GDM1 (cell line): ENCODE measurements at places on chromosomes 11 and 22.
A peak's percentile ranks its signal among the peaks of the same experiment; 100 is the strongest.

DNA sequence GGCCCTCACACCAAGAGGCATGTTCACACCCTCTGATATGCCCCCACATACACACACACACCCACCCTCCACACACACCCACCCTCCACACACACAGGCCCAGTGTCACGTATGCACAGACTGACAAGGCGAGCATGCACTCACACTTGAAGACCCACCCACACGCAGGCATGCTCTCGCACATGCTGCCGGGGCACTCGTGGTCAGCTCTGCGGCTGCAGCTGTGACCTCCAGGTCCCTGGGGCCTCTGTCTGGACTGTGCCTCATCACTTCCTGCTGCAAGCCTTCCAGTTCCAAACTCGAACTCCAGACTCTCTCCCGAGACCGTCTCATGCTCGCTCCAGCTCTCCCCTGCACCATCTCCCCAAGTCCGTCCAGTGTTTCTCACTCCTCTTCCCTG lies 9.5 kb downstream of the DCHS1 start:
- no peak for DNase-seq

- no peak for DNase-seq
These were observed 3.6 kb downstream of the CD44 start for GRCh38 chr11:35142481-35143075.

DNA sequence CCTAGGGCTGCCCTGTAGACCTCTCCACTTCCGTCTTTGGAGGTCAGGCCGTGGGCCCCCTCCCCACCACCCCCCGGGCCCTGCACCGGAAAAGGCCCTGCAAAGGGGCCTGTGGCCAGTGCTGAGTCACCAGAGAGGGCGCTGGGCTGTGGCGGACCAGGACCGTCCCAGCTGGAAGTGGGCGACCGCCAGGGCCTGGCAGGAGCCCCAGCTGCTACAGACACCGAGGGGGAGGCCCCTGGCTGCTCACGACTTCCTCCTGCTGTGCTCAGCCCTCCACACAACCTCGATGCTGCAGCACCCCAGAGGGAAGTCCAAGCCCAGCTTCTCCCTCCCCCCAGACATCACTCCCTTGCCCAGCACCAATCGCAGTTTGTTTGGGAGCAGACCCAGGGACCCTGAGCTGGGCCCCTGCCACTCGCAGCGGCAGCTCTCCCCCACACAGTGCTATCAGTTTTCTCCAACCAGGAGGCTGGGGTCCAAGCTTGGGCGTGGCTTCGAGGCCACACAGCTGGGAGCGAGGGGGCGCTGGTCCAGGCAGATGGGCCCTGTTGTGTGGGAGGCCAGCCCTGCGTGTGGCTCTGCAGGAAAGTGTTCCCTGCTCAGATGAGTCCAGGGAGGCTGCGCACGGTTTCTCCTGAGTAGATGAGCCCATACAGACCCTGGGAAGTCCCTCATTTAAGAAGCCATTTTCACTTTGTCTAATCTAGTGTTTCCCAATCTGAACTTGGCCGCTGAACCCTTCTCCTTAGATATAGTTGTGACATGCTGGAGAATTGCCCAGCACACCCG lies 5.6 kb upstream of the SH3BP1 start:
- DNase-seq = peak; percentile 94

DNA sequence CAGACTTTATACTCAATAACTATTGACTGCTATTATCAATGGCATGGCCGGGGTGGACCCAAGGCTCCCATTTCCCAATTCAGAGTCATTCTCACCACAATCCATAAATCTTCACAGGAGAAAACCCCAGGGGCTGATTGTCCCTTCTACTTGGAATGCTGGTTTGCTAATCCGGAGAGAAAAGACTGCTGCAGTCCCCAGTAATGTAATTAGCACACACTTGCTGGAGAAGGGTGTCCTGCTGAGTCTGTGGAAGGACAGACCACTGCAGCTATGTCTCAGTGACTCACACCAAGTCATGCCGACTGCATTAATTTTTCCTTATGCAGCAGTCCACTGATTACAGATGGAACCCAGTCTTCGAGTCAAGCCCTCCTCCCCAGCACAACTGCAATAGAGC lies 5.9 kb upstream of the ETS1 start:
- no peak for DNase-seq

GRCh38 chr22:32584650-32585049 lies 110.0 kb downstream of the FBXO7 start:
- no peak for DNase-seq

GRCh38 chr22:43212434-43212952 lies 25.6 kb upstream of the TTLL12 start:
- no peak for DNase-seq

DNA sequence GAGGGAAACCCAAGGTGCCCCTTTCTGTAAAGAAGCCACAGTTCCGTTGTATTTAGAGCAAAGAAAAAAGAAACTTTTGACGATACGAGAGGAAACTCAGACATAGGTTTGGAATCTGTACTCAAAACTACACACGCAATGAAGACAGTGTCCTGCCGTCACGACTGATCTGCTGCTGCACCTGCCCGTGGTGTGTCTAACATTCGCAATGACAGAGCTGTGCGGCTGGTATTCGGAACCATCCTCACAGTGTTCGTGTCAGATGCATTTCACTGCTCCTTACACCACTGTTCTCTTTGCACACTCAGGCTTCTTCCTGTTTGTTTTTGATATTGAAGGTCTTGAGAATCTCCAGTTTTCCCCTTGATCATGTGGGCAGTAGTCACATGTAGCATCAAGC lies 84.8 kb downstream of the RTL6 start:
- no peak for DNase-seq

DNA sequence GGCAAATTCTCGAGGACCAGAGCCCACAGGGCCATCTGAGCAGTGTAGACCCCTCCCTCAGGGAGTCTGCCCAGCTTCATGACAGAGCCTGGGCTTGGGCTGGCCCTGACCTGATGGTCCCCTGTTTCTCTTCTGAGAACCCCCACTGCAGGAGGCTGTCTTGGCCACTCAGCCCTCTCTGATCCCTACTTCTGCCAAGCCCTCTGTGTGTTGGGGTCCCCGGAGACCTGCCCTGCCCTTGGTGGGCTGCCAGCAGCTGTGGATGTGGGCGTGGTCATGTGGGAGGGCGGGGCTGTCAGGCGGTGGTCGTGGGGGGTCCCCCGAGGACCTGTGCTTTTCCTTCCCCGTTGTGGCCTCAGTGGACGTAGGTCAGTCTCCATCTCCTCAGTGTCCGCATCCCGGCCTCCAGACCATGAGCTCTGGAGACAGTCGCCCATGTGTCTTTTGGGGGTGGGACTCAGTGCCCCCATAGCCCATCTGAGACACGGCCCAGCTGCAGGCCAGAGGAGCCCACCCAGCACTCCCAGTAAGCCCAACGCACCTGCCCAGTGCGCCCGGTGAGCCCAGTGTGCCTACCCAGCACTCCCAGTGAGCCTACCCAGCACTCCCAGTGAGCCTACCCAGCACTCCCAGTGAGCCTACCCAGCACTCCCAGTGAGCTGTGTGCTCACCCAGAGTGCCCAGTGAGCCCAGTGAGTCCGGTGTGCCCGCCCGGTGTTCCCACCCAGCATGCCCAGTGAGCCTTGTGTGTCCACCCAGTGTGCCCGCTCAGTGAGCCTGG lies 409.2 kb downstream of the TBC1D22A start:
- no peak for DNase-seq

DNA sequence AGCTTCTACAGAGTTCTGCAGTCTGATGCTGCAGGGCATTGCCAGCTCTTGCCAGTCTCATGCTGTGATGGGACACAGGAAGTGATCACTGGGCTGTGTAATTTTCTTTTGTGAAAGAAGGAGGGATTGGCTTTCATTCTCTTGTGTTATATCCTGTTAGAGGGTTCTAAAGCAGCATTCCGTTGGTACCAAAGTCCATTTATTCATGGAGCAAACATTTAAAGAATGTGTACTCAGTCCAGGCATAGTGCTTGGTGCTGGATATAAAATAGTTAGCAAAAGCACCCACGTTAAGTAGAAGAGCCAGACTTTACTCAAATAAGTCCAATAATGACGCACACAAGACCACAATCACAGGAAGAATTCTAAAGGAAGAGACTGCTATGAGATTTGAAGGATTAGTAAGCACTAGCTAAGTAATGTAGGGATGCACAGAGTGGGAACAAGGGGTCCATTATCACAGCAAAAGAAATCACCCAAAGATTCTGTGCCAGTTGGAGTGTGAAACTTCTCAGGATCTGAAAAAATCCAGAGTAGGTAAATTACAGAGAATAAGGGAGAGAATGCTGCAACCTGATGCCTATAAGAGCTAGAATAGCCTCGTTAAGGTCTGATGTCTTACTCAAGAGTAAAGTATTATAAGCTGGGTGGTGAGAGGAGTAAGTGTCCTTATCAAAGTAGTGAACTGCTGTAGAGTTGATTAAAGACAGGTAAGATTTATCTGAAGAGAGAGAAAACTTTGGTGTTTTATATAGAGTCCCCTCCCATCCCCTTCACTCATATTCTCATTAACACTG lies 728.3 kb downstream of the METTL15 start:
- DNase-seq = no peak

DNA sequence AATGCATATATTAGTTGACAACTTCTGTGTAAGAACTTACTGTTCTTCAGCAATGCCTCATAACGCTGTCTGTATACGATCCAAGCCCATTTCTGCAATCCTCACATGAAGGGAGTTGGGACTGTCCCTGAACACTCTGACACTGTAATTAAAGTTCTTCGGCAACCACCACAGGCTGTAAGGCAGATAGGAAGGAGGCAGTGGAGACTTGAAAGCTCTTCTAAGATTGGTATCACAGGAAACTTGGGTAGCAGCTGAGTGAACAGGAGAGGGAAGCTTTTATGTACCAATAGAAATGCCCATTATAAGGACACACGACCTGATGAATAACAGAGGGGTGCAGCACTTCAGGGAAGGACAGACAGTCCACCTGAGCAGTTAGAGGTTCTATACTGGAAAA lies 12.0 kb upstream of the GAB2 start:
- no peak for DNase-seq

GRCh38 chr11:104199053-104199452 lies 35.1 kb upstream of the PDGFD start:
- DNase-seq = no peak

- DNase-seq = no peak
These were observed 73.3 kb downstream of the FAM76B start for GRCh38 chr11:95716266-95716665.

DNA sequence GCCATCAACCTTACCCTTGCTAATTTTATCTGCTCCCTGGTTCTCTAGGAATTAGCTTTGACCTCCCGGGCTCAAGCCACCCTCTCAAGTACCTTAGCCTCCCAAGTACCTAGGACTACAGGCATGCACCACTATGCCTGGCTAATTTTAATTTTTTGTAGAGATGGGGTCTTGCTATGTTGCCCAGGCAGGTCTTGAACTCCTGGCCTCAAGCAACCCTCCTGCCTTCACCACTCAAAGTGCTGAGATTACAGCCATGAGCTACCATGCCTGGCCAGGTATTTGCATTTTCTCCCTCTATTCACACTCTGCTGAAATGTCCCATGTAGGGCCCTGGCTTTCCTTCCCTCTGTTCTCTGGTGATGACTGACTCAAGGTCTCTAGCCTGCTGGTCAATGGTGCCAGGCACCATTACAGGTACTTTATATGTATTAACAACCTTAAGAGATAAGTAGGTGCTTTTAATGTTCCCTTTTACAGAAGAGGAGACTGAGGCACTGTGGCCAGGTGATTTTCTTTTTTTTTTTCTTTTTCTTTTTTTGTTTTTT lies 8.5 kb upstream of the WDR74 start:
- DNase-seq = no peak

DNA sequence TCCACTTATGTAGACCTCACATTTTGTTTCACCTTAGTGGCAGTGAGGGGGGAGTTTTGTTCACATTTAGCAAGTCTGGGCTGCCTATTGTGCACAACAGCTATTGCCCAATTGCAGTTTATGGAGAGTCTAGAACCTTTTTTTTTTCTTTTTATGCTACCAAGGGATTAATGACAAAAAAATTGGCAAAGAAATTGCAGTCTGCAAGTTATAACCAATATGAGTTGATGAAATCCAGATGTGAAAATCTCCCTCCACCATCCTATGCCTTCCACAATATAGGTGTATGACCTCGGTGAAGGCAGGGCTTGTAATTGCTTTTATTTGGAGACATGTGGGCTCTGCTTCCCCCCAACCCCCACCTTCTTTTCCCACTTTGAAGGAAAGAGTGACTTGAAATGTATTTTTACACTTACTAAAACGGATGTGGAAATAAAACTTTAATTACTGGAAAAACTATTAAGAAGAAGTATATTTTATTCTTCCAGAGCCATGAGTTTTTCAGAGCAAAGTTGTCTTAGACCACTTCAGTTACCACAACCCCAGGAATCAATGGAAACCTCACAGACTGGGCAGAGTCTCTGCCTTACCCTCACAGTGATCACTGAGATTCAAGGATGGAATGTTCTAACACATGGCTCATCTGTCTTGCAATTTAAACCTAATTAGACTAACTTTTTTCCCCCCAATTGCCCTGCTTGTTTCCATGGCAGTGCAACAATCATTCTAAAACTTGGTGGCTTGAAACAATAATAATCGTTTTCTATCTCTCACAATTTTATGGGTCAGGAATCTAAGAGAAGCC lies 120.8 kb upstream of the SLC5A12 start:
- no peak for DNase-seq

- DNase-seq = no peak
These were observed 22.1 kb upstream of the FGF3 start for GRCh38 chr11:69841170-69841858.

DNA sequence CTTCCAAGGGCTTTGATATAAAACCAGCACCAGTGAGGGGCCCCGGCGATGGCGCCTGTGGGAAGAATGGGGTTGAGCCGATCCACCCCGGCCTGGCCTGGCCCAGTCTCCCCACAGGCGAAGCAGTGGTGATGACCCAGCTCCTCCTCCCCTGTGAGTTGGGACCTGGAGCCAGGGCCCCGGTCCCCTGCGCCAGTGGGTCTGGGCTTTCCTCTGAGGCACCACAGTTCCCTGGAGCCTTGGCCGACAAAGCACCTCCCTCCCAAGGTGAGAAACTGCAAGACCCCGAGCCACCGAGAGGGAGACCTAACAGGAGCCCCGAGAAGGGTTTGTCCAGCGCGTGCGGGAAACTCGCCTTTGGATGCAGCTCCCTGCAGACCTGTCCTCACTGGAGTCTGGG lies 942.9 kb downstream of the BRD1 start:
- no peak for DNase-seq

DNA sequence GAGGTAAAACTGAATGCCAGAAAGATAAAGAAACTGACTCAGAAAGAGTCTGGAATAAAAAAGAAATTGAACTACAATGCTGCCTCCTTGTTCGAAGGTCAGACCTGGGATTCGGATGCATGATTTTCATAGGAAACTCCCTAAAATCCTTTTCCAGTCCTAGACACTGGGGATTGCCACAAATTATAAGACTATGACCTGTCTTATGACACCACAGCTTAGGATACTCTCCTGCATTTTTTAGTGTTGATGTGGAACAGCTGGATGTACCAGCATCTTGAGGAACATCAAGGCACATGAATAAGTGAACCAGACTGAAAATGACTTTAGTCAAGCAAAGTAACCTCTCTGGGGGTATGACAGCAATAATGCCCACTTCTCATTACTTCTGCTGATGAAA lies 9.0 kb downstream of the KIRREL3 start:
- no peak for DNase-seq

GRCh38 chr11:75233754-75234172 lies 6.8 kb upstream of the TPBGL start:
- DNase-seq = no peak
